ENCODE measurements at places on chromosomes 7 and 10.

- no peak for DNase-seq
Observed at GRCh38 chr10:73968098-73968521, 29.8 kb upstream of the VCL start.

DNA sequence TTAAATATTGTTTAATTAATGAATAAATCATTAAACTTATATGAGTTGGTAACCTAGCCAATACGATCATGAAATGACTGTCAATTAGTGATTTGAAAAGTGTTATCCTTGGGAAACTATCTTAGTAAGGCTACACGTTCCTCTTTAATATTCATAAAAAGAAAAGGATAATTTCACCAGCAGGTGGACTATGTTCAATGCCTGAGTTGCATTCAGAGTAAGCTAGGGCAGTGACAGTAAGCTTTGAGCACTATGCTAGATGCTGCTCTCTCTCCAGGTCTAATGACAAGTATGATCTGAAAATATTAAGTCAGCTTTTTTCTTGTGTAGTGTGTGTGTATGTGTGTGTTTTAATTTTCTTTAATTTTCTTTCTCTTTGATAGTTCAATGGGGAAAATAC is 486.3 kb upstream of the PCDH15 start:
- DNase-seq, result no peak

- DNase-seq, result no peak
Observed at GRCh38 chr7:78953090-78953489, 500.4 kb downstream of the MAGI2 start.

DNA sequence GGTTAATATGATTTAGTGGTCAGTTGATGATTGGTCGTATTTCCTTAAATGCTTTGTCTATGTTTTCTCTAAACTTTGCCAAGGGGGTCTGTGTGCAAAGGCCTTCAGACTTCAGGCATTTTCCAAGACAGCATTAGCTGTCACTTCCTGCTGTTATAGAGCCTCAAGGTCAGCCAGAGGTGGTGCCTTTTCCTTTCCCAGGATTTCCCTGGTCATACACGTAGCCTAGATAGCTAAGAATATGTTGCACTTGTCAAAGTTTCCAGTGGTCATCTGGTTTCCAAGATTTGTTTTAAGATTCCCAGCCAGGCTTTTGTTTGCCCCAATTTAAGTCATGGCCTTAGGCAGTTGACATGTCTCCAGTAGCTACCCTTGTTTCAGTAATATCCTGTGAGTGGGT is 133.2 kb upstream of the IGFBP3 start:
- no peak for DNase-seq

DNA sequence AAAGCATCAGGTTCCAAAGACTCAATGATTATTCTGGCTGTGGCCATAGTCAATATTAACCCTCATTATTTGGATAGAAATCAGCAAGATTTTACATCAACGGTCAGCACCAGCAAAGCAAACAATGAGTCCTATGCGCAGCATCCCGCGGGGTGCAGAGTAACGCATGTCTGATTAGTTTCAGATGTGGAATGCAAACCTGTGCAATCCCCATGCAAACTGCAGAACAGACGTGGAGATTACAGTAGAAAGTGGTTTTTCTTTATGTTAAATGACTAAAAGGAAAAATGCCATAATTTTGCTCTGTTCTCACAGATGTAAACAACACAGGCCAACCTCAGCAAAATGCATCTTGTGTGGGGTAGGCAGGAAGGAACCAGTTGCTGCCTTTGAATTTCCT is 258.1 kb upstream of the GRB10 start:
- DNase-seq, result no peak

- DNase-seq, result peak; percentile 70
Observed at GRCh38 chr10:4191354-4191753, 406.3 kb upstream of the KLF6 start.

DNA sequence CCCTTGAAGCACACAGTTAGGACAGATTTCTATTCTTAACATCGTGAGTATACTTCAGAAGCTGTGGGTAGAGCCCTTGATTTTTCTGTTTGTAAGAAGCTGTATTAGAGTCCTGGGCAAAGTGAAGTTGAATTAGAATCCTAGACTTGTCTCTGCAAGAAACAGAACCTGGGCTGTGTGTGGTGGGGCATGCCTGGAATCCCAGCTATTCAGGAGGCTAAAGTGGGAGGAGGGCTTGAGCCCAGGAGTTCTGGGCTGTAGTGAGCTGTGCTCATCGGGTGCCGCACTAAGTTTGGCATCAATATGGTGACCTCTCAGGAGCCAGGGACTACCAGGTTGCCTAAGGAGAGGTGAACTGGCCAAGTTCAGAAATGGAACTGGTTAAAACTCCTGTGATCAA is 183.4 kb downstream of the GNAI1 start:
- no peak for DNase-seq

Measured in kidney glomerular epithelial cell (primary cell).